Occipital lobe (tissue), 3 donors: ENCODE measurements at places on chromosomes 12 and 14. TPM values are rescaled to one million over a fixed set of nuclear protein-coding genes. Genes with fewer than 3 reads are reported as not detected.

- no peak for DNase-seq
Measured at GRCh38 chr12:123132951-123133619, 17.8 kb downstream of the PITPNM2 start.

GRCh38 chr12:130710733-130711080, 5.4 kb downstream of the RIMBP2 start:
- DNase-seq, result no peak

DNA sequence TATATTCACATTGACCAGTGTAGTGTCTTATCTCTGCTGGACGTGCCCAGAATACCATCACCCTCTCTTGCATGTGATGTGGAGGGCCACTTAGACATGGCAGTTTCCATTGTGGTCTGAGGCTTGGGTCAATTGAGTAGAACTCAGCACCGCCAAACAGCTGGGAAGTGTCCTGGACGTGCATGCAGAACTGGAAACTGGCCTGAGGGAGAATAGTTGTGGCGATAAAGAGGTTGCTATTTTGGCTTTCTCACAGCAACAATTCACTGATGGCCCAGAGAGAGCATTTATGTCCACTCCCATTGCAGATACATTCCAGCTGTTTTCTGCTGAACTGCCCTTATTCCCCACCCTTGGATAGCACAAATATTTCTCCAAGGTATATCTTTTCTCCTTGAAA, 210.1 kb upstream of the DAAM1 start:
- no peak for DNase-seq

DNA sequence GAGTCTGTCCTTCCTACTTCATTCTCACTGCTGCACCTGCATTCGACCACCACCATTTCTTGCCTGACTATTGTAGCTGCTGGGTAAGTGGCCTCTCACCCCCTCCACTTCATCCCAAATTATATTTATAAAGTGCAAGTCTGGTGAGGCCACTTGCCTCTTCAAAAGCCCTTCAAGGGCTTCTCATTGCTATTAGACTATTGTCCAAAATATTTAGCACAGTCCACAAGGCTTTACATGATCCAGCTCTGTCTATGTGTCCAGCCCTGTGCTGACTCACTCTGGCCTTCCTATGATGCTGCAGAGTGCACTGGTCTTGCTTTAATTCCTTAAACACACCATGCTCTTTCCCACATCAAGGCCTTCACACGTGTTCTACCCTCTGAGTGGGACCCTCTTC, 46.0 kb downstream of the PAH start:
- no peak for DNase-seq

DNA sequence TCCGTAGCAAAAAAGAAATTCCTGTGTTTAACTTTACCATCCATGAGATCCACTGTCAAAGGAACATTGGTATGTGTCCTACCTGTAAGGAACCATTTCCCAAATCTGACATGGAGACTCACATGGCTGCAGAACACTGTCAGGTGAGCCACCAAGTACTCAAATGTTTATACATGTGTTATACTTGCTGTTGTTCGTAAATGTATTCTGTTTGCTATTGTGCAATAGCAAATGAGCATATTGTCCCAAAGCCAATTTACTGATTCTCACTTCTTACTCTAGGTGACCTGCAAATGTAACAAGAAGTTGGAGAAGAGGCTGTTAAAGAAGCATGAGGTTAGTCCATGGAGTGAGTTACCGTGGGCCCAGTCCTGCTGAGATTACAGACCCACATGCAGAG, 9.4 kb downstream of the TRAFD1 start:
- DNase-seq, result no peak

DNA sequence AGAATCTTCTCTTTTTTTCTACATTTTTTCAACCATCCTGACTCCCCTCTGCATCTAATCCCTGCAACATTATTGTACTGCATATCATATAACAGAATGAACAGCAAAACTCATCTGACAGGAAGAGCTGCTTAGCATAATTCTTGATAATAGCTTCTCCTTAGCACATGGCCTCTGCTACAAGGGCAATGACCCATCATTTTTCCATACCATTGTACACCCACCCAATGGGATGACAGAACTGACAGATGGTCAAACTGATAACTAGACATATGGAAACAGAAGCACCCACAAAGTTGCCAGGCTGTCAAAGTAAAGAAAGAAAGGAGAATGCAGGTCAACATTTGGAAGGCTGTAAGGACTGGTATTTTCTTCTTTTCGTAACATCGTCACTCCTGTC, 390.4 kb upstream of the USP15 start:
- no peak for DNase-seq

DNA sequence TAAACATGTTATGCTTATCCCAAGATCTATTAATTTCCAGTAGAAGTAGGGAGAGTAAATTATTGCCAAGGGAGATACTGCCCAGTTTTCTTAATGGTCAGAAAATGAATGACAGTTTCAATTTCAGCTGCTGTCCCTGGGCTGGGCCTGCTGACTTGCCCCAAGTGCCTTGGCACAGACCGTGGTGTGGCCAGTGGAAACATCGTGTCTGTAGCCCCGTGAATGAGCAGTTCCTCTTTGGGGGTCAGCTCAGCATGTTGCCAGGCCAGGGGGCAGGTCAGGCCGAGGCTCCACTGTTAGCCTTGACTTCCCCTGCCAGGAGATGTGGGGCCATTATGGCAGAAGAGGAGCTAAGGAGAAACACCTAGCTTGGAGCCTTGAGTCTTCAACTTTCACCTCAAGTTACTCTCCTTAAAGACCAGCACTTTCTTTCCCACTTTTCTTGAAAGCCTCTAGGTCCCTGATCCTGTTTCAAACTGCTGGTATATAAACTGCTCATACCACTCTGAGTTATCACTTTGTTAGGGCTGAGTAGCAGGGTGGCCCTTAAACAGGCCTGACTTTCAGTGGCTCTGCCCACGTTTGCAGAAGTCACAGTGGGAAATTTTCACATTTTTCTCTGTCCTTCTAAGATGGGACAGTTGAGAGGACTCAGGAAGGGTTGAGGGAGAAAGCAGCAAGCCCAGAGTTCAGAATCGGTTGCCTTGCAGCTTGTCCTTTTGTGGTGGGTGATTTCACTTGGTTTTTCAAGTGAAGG, 73.2 kb downstream of the SUSD6 start:
- no peak for DNase-seq

DNA sequence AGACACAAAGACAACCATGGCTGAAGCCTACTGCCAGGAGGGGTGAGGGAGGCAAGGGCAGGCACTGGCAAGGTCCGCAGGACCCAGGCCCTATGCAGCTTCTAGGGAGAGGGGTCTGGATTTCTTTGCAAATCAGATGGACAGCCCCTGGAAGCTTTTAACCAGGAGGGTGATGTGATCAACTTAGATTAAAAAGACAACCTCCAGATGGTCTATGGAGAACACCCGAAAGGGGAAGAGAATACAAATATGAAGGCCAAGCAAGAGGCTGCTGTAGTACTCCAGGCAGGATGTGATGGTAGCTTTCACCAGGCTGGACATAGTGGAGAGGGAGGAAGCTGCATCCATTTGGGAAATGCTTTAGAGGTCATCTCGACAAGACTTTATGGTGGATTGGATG, 83.3 kb upstream of the TSPAN11 start:
- no peak for DNase-seq

STXBP6 gene
- total RNA-seq, result 11.9 TPM
